Fibroblast of upper back skin (primary cell): ENCODE measurements at places on chromosomes 12 and 14.

GRCh38 chr14:65847075-65847847 is 434.7 kb downstream of the FUT8 start:
- DNase-seq, result no peak

- no peak for DNase-seq
Measured at GRCh38 chr12:120139958-120140357, 23.4 kb upstream of the RAB35 start.

GRCh38 chr12:57216921-57217879 is 606 bp downstream of the NXPH4 start:
- no peak for DNase-seq

DNA sequence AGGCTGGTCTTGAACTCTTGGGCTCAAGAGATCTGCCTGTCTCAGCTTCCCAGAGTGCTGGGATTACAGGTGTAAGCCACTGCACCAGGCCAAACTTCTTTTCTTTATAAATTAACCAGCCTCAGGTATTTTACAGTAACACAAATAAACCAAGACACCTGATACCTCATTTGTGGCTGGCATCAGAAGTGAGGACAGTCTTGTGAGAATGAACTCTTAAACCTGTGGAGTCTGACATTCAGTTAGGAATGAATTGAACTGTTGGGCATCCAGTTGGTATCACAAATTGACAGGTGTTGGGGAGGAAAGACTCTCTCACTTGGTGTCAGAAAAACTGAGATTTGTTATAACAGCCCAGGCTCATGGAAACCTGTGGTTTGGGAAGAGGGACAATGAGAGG is 120.5 kb downstream of the DENND5B start:
- DNase-seq, result no peak

DNA sequence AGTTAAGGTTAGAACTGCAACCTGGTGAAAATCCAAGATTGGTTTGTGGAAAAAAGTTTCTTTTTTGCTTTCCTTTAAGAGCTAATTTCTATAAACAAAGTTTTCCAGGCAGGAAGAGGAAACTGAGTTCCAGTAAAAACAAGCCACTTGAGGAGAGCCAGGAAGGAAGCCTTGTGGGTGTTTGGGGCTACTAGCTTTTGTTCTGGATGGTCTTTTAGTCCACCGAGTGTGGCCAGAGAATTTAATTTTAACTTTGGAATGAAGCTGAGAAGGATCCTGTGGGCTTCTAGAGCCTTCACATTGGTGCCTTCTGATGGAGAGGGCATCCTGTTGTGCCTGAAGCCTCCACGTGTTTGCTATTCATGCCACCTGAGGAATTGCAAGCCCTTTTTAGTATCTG is 327.9 kb downstream of the C12orf75 start:
- no peak for DNase-seq

DNA sequence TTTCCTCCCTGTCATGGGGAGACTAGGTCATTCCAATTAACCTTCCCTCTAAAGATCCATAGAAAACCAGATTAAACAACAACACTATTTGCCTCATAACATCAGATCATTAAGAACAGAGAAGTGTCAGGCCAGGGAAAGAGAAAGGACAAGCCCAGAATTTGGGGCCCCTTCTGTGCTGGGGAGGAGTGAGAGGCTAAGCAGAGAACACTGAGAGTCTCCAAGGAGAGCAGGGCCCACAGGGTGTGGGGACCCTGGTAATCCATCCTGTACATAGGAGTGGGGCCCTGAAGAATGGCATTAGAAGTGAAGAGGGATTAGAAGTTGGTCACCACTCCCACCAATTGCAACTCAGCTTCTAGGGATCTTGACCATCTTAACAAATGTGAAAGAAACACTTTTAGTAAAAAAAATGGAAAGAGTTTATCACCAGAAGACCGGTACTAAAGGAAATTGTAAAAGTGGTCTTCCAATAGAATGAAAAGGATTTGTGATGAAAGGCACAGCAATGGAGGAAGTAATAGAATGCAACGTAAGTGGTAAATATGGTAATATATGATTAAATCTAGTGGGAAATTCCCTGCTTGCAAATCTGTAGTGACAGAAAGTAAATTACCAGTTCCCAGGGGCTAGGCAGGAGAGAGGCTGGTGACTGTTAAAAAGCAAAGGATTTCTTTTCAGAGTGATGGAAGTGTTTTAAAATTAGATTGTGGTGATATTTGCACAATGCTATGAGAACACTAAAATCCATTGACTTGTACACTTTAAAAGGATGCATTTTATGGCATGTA is 14.0 kb upstream of the TMTC1 start:
- no peak for DNase-seq

DNA sequence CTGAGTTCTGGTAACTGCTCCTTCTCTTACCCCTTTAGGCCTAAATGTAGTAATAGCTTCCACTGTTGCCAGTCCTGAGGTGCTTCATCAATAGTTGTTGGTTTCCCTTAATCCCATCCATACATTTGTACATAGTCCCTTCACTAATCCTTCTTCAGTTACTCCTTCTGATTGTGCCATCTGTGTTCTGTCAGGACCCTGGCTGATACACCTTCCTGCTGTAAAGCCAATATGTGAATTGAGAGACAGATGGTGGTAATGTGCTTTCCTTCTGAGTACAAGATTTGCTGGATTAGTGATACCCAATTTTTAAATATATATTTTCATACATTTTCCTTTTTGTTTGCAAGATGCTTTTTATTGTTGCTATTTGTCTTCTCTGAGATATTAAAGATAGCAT is 66.4 kb downstream of the OTOGL start:
- no peak for DNase-seq

DNA sequence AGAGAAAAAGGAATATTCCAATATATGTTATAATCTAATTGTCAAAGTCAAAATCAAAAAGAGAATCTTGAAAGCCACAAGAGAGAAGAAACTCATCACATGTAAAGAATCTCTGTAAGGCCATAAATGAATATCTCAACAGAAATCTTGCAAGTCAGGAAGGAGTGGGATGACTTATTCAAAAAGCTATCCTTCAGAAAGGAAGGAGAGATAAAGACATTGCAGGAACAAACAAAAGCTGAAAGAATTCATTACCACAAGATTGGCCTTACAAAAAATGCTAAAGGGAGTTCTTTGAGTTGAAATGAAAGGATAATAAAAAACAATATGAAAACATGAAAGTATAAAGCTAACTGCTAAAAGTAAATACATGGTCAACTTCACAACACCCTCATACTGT is 286.8 kb downstream of the LRIG3 start:
- no peak for DNase-seq

GRCh38 chr12:16407346-16407745 is 59.9 kb downstream of the MGST1 start:
- DNase-seq, result no peak

DNA sequence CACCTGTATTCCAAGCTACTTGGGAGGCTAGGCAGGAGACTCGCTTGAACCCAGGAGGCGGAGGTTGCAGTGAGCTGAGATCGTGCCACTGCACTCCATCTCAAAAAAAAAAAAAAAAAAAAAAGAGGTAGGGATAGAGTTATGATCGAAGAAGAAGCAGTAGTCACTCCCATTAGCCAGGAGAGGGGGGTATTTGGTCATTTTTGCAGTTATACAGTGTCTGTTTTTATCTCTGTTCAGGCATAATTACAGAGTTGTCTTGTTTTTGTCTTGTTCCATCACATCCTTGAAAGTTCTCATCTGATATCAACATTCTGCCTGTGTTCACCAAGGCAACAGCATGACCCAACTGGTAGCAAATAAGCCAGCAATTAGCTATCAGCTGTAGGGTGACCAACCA is 98.5 kb upstream of the TMPO start:
- DNase-seq, result peak; percentile 74

- DNase-seq, result peak; percentile 33
Measured at GRCh38 chr12:98456576-98457573, 58.5 kb upstream of the TMPO start.

DNA sequence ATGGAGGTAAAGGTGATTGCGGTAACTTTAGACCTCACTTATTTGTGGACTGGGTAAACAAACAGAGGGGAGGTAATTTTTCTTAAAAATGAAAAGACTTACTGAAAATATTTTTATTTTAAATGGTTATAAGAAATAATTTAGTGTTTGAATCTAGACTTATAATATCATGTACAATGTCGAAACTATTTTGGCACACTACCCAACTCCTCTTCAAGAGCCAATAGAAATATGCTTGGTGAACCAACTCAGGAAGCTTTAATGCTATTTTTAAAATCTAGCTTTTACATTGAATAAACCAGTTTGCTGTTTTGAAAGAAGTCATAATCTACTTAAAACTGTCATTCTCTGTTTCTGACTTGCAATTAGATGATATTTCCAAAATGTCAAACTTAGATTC is 175.8 kb upstream of the NPAS3 start:
- DNase-seq, result peak; percentile 59

DNA sequence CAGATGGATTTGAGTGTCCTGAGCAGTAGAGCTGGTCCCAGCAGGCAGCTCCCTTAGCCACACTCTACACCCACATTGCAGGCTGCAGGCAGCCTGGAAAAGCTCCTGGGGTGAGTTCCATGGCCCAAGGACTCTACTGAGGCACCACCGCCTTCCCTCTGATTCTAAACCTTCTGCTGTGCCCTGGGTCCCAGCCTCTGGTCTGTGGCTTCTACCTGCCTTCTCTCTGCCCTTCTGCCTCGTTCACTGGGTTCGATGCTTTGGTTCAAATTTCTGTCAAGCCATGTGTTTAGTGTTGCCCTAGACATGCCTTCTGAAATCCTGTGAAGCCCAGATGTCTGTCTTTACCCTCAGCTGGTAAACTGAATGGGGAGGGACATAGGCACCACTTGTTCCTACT is 1.5 kb upstream of the FGF6 start:
- no peak for DNase-seq

DNA sequence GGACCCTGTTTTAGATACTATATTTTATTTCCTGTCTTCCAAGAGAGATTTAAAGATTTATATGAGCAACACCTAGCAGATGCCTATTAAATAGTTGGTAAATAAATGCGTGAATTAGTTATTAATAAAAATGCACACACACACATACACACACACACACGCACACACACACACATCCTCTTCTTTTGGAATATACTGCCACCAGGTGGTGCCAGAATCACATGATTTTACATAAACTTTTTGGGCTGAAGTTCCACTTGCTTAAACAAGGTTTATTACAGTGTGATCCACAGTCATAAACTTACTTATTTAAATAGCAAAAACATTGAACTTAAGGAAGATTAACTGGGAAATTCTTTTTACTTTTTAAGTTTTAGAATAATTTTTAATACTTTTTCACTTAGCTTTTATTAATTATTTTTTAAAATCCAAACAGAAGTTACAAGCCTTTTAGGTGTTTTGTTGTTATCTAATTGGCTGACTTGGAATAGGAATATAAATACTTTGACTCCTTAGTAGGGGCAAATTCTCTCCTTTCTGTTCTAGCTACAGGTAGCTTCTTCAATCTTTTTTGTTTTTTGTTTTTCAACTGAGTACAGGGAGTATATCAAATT is 17.5 kb downstream of the RAD51B start:
- DNase-seq, result peak; percentile 81

DNA sequence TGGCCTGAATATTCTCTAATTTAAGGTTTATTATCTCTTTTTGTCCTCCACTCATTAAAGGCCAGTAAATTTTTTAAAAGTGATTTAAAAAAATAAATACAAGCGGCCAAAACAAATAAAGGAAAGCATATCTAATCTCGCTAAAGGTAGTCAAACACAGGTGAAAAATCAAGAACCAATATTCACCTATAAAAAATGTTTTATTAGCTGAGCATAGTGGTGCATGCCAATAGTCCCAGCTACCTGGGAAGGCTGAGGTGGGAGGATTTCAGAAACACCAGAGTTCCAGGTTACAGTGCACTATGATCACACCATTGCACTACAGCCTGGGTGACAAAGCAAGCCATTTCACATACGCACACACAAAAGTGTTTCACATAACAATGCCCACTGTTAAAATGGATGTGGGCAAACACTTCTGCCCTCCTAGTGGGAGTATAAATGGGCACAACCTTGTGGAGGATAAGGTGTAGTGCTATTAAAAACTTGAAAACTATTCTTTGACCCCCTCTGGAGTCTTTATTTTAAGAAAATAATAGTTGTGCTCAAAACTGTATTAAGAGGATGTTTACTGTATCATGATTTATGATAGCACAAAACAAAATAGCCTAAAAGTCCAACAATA is 32.7 kb upstream of the NAP1L1 start:
- DNase-seq, result no peak

GRCh38 chr14:104665657-104666522 is 23.5 kb upstream of the INF2 start:
- DNase-seq, result no peak

DNA sequence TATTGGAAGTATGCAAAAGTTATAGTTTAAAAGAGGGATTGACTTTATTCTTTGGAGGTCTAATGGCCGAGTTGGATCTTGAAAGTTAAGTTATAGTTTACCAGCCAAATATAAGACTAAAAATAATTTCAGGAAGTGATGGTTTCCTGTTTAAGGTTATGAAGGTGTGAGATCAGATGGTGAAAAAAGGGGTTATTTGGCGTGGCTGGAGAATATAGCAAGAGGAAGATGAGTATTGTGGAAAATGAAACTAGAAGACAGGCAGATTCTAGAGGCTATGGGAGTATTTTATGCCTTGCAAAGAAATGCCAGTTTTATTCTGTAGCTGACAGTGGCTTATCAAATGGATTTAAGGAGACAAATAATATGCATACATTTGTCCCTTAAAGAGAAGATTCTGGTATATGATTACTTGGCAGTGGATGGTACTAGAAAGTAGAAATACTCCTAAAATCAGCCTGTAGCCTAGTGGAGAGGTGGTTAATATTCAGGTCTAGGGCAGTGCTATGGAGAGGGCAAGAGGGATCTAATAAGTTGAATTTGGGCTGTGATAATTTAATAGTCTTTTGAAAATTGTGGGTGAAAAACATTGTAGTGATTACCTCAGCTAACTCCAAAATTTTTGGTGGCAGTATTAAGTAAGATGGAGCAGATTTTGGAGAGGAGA is 1091.8 kb upstream of the ATXN7L3B start:
- no peak for DNase-seq

GRCh38 chr12:4251216-4251891 is 22.2 kb upstream of the CCND2 start:
- no peak for DNase-seq

DNA sequence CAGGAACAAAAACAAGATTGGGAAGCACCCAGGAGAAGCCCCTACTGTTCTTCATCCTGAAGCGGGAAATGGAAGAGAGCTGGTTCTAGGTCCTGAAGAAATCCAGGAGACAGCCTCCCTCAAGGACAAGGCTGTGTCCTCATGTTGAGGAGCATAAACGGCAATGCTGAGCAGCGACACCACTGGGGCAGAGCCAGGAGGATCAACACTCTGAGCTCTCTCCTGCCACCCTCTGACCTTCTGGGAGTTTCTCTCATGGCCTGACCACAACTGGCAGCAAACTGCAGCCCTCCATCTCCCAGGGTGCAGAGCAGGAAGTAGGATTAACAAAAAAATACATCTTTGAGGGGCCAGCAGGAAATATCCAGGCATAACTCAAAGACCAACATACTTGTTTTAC is 1292.2 kb upstream of the TMEM132C start:
- DNase-seq, result no peak
